ENCODE measurements at places on chromosomes 5 and 9. TPM values are rescaled to one million over a fixed set of nuclear protein-coding genes. Genes with fewer than 3 reads are reported as not detected.

DNA sequence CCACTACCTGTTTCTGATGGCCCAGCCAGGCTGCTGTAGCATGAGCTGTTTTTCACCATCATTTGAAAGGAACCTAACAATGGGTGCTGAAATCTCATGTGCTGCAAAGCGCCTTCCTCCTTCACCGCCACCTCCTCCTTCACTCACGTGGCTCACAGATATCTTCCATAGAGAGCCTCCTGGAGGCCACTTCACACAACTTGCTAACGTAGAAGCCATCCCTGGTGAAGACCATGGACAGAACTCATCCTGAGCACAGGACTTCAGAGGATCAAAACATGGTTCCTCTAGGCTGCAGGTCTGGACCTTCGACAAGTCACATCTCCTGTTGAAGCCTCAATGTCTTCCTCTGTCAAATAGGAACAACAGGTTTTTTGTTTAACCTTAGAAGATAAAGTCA, 155.5 kb upstream of the RAD23B start:
- no peaks in the 10 kb centered on the region for H3K4me1 ChIP-seq
- no peak overlapping the region for H3K27ac ChIP-seq
- no peaks in the 10 kb centered on the region for H3K36me3 ChIP-seq
- no peak for DNase-seq
- no peak overlapping the region for H3K4me3 ChIP-seq

TMEM174 gene
- total RNA-seq = not detected

DNA sequence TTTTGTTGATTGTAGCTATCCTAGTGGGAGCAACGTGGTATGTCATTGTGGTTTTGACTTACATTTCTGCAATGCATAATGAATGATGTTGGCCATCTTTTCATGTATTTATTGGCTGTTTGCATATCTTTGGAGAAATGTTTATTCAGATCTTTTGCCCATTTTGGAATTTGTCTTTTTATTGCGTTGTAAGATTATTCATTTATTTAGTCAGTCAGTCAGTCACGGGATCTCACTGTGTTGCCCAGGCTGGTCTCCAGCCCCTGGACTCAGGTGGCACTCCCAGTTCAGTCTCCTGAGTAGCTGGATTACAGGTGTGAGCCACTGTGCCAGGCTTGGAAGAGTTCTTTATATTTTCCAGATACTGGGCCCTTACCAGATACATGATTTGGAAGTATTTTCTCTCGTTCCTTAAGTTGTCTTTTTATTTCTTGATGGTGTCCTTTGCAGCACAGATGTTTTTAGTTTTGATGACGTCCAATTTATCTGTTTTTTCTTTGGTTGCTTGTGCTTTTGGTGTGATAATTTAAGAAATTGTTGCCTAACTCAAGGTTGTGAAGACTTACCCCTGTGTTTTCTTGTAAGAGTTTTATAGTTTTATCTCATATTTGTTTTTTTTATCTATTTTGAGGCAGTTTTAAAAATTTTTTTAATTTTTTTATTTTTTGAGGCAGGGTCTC, 67.1 kb downstream of the EHMT1 start:
- peak; percentile 76 for DNase-seq
- H3K27ac ChIP-seq = peak overlapping the region; percentile 59
- H3K27me3 ChIP-seq = no peaks in the 10 kb centered on the region
- peaks cover 4% of the 10 kb centered on the region for H3K4me1 ChIP-seq

DNA sequence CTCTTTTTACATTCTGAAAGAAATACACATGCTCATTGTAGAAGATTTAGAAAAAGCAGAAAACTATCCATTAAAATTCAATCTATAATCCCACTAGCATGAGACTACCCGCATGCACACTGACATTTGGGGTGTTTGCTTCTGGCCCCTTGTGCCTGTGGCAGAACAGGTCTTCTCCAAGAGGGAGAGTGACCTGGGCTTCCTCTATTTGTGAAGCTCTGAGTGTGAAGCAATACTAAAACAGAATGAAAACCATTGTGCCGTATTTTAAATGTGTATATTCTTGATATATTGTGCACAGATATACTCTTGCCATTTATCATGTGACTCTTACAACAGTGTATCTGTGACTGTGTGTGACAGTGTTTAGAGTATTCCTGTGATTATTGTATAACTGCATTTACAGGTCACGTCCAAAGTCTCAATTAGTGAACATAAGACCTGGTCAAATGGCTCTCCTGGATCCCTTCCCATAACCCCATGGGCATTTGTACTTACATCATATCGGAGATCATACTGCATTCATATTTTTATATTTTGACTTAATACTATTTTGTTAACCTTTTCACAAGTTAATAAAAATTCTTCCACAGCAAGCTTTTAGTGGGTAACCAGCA, 14.7 kb upstream of the CPEB4 start:
- H3K4me3 ChIP-seq = no peak overlapping the region
- DNase-seq = no peak
- H3K36me3 ChIP-seq = no peaks in the 10 kb centered on the region
- no peak overlapping the region for H3K27ac ChIP-seq
- H3K4me1 ChIP-seq = no peaks in the 10 kb centered on the region
- H3K27me3 ChIP-seq = no peaks in the 10 kb centered on the region

HTR4 gene
- not detected for total RNA-seq

- peaks cover 2% of the 10 kb centered on the region for H3K4me1 ChIP-seq
- H3K36me3 ChIP-seq = no peaks in the 10 kb centered on the region
- no peak overlapping the region for H3K4me3 ChIP-seq
These were observed 8.6 kb downstream of the GCNT4 start for GRCh38 chr5:75043633-75044264.

DNA sequence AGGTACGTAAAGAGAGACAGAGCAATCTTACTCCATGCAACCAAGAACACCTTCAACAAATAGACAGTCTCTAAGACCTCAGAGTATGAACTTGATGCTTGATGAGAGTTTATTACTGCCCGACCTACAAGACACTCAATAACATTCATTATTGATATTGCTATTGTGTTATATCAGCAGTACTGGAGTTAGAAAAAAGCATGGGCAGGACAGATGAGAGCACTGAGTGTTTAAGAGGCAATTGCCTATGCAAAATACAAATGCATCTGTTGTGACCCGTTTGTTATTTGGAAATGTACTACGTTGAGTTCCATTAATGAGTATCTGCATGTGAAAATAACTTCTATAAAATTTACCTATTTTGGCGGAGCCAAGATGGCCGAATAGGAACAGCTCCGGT, 8.1 kb upstream of the MARCOL start:
- no peaks in the 10 kb centered on the region for H3K4me1 ChIP-seq
- no peak overlapping the region for H3K27ac ChIP-seq
- no peaks in the 10 kb centered on the region for H3K27me3 ChIP-seq
- no peaks in the 10 kb centered on the region for H3K36me3 ChIP-seq

DNA sequence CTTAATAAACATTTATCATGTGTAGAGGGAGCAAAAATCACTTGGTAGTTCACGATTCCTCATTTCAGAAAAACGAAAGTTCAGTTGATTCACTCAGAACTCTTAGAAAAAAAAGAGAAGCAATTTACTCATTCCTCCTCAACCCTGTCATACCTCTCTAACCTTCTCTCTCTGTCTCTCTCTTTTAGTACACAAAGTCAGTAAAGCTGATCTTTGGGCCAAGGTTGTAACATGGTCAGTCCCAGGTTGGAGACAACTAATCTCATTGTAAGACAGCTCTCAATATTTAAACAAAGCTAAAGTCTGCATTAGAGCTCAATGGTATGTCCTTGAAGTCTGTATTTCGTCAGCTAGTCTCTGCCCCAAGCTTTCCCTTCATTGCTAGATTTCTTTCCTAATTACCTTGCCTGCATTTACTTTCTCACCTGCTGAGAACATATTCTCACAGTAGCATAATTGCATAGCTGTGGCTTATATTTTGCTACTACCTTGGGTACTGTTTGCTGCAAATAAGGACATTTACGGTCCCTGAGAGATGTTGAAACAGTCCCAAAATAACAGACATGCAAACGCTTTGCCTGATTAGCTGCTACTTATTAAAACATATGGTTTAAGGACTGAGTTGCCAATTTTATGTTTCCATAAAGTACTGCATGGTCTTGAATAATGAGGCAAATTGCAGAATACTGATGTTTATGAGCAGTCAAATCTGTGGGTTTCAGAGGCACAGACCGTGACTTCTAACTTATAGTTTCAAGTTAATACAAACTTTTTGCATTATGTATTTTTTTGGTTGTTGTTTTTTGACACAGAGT, 138.3 kb downstream of the GPBP1 start:
- H3K4me1 ChIP-seq = peaks cover 8% of the 10 kb centered on the region
- DNase-seq = no peak
- no peak overlapping the region for H3K4me3 ChIP-seq
- no peaks in the 10 kb centered on the region for H3K27me3 ChIP-seq

EGFLAM gene
- total RNA-seq = 0.33 TPM

GRCh38 chr5:115351356-115352195, 55.1 kb upstream of the CCDC112 start:
- H3K27ac ChIP-seq = no peak overlapping the region
- no peaks in the 10 kb centered on the region for H3K36me3 ChIP-seq
- no peaks in the 10 kb centered on the region for H3K4me1 ChIP-seq
- H3K4me3 ChIP-seq = no peak overlapping the region
- DNase-seq = peak; percentile 63
- no peaks in the 10 kb centered on the region for H3K27me3 ChIP-seq

- no peaks in the 10 kb centered on the region for H3K27me3 ChIP-seq
- DNase-seq = peak; percentile 96
- H3K27ac ChIP-seq = no peak overlapping the region
- no peaks in the 10 kb centered on the region for H3K4me1 ChIP-seq
These were observed 56.0 kb upstream of the TPD52L3 start for GRCh38 chr9:6272229-6272598.

GRCh38 chr9:96423985-96424336, 5.8 kb upstream of the ZNF367 start:
- no peak for DNase-seq
- no peaks in the 10 kb centered on the region for H3K27me3 ChIP-seq
- no peak overlapping the region for H3K4me3 ChIP-seq
- H3K4me1 ChIP-seq = peaks cover 11% of the 10 kb centered on the region

- peak overlapping the region; percentile 80 for H3K27ac ChIP-seq
- peaks cover 22% of the 10 kb centered on the region for H3K36me3 ChIP-seq
- H3K4me1 ChIP-seq = peaks cover 27% of the 10 kb centered on the region
- H3K4me3 ChIP-seq = no peak overlapping the region
- no peak for DNase-seq
- H3K27me3 ChIP-seq = no peaks in the 10 kb centered on the region
These were observed 11.0 kb downstream of the LPCAT1 start for GRCh38 chr5:1512541-1513291.

GRCh38 chr9:88781628-88782391, 209.5 kb upstream of the S1PR3 start:
- peak; percentile 94 for DNase-seq
- no peaks in the 10 kb centered on the region for H3K27me3 ChIP-seq
- peaks cover 20% of the 10 kb centered on the region for H3K4me1 ChIP-seq
- no peaks in the 10 kb centered on the region for H3K36me3 ChIP-seq

- DNase-seq = no peak
- H3K36me3 ChIP-seq = no peaks in the 10 kb centered on the region
- no peak overlapping the region for H3K4me3 ChIP-seq
These were observed 58.8 kb upstream of the NEK6 start for GRCh38 chr9:124198948-124199347.

GRCh38 chr9:21656776-21657674, 145.4 kb upstream of the MTAP start:
- H3K4me3 ChIP-seq = no peak overlapping the region
- peak; percentile 86 for DNase-seq
- H3K36me3 ChIP-seq = no peaks in the 10 kb centered on the region
- H3K4me1 ChIP-seq = peaks cover 2% of the 10 kb centered on the region
- H3K27me3 ChIP-seq = no peaks in the 10 kb centered on the region

GRCh38 chr9:137458194-137459151, 661 bp downstream of the NSMF start:
- peaks cover 12% of the 10 kb centered on the region for H3K36me3 ChIP-seq
- peak overlapping the region; percentile 70 for H3K4me3 ChIP-seq
- DNase-seq = peak; percentile 33
- H3K27me3 ChIP-seq = no peaks in the 10 kb centered on the region
- peaks cover 3% of the 10 kb centered on the region for H3K4me1 ChIP-seq

DNA sequence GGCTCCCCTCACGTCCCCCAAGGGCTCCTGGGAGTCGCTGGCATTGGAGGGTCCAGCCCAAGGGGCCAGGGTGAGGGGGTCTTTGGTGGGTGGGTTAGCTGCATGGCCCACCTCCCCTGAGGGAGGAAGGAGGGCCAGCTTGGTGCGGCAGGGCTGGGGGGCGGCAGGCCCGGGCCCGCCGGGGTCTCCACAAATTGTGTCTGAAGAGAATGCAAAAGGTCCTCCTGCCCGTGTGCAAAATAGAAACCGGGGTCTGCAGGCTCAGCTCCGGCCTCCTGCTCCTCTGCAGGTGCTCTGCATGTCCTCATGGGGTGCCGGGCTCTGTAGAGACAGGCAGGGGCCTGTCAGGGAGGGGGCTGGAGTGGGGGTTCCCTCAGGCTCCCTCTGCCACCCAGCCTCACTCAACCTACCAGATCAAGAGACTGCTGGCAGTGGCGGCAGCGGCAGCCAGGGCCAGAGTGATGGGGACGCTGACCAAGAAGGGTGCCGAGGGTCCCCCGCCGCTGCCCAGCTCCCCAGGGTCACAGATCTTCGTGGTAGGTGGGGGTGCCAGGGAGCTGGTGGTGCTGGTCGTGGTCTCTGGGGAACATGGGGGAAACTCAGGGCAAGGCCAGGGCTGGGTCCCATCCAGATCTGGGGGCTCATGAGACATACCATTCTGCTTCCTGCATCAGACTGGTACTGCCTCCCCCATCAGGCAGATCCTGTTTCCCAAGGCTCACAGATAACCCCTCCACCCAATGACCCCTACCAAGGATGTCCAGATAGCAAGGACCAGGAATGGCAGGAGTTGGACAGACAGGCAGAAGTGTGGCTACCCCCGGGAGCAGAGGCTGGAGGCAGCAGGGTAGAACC, 29.2 kb upstream of the ENHO start:
- H3K36me3 ChIP-seq = no peaks in the 10 kb centered on the region
- H3K4me1 ChIP-seq = no peaks in the 10 kb centered on the region
- H3K27ac ChIP-seq = no peak overlapping the region
- no peaks in the 10 kb centered on the region for H3K27me3 ChIP-seq
- no peak for DNase-seq

C5orf63 gene
- total RNA-seq = 4.0 TPM

- DNase-seq = no peak
- H3K36me3 ChIP-seq = no peaks in the 10 kb centered on the region
- no peak overlapping the region for H3K27ac ChIP-seq
- H3K4me3 ChIP-seq = no peak overlapping the region
- no peaks in the 10 kb centered on the region for H3K4me1 ChIP-seq
These were observed 513.5 kb downstream of the DMAC1 start for GRCh38 chr9:7286101-7286500.

DNA sequence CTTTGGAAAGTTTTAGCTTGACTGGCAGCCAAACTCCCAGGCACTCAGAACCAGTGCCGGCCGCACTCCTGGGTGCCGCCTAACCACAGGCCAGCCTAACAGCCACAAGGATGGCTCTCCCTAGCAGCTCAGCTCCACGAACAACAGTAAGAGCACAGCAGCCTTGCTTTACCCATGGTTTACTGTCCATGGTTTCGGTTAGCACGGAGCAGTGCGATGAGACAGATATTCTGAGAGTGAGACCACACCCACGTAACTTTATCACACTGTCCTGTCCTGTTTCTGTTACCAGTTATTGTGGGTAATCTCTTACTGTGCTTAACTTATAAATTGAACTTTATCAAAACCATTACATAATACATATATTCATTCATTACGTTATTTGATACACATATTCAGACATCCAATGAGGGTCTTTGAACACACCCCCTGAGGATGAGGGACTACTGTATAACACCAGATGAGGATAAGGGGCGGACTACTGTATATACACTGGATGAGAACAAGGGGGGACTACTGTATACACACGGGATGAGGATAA, 12.4 kb downstream of the CLPTM1L start:
- no peak overlapping the region for H3K27ac ChIP-seq
- no peak overlapping the region for H3K4me3 ChIP-seq
- H3K36me3 ChIP-seq = peaks cover 23% of the 10 kb centered on the region
- H3K4me1 ChIP-seq = peaks cover 4% of the 10 kb centered on the region
- DNase-seq = no peak

TTLL11 gene
- total RNA-seq = 4.8 TPM

GRCh38 chr9:14321517-14322130, 7.7 kb upstream of the NFIB start:
- peaks cover 7% of the 10 kb centered on the region for H3K4me1 ChIP-seq
- no peak for DNase-seq
- peak overlapping the region; percentile 79 for H3K27ac ChIP-seq

Data from fibroblast of lung (primary cell).